Stimulated activated CD8-positive, alpha-beta memory T cell treated with anti-CD3 and anti-CD28 coated beads, Interleukin-15, amount 100 ng/mL, for 24 hours (primary cell): ENCODE measurements at places on chromosomes 2 and 18.

DNA sequence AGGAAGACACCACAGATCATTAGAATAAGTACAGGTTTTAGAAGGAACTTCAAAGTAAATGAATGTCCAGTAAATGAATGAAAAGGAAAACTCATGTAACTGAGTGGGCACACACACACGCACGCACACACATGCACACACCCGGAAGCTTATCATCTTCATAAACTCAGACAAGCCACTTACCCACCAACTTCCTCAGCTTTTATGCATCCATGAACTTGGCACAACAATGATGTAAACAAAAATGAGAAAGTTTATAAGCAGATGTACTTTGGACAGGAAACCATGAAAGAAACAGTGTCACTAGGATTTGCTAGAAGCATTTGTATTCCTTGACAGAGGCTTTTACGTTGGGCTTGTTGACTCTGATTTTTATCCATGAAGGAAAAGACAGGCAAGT lies 23.2 kb downstream of the RNF152 start:
- DNase-seq = no peak

GRCh38 chr2:119674711-119675500 lies 4.1 kb upstream of the TMEM177 start:
- no peak for DNase-seq

DNA sequence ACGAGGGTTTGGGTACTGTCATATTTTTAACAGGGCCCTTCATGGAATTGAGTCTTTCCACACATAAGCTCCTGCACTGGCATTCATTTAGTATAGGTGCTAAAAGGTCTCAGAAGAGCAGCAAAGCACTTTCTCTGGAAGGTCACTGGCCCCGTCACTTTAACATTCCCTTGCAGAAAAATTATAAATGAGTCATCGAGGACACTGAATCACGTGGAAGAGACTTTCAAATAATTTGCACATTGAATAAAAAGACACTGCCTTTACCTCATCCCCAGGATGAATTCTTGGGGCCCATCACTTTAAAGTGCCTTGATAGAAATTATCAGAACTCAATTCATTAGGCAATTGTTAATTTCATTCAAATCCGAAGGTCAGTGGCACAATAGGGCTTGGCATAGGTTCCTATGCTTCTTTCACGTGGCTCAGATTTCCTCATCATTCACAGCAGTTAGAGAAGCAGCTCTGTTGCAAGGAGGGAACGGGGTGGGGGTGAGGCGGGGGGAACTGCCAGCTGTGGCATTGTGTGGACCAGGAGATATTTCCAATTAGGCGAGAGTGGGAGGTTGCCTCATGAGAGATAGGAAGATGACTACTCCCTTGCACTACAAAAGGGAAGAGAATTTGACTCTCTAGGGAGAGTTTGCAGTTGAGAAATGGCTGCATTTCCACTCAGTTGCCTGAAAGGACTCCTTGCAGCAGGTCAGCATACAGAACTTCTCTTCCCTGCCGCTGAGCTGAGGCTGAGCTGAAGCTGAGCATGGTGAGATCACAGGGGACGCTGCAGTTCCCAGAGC lies 86.3 kb upstream of the NPAS2 start:
- no peak for DNase-seq

GRCh38 chr18:10289251-10289650 lies 165.2 kb upstream of the APCDD1 start:
- DNase-seq = no peak

DNA sequence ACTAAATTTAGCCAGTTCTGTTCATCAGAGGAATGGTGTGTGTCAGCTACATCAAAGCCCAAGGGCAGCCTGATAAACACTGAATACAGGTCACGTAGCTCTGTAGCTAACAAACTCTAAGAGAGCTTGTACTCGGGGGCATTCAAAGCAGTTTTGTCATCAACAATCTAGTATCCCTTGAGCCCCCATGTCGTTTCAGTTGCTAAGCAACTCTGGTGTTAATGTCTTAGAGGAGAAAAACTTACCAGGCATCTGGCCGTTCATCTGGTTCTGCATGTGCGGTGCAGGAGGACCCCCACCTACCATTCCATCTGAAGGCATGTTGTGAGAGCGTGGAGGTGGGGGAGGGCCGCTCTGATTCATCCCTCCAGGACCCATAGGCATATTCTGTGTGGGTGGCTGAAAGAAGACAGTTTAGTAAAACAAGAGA lies 33.1 kb downstream of the SS18 start:
- DNase-seq = no peak

GRCh38 chr2:107801498-107801897 lies 25.2 kb upstream of the RGPD4 start:
- DNase-seq = no peak

GRCh38 chr2:46179037-46179621 lies 118.1 kb upstream of the EPAS1 start:
- no peak for DNase-seq

GRCh38 chr2:158747281-158747680 lies 47.8 kb upstream of the DAPL1 start:
- no peak for DNase-seq

DNA sequence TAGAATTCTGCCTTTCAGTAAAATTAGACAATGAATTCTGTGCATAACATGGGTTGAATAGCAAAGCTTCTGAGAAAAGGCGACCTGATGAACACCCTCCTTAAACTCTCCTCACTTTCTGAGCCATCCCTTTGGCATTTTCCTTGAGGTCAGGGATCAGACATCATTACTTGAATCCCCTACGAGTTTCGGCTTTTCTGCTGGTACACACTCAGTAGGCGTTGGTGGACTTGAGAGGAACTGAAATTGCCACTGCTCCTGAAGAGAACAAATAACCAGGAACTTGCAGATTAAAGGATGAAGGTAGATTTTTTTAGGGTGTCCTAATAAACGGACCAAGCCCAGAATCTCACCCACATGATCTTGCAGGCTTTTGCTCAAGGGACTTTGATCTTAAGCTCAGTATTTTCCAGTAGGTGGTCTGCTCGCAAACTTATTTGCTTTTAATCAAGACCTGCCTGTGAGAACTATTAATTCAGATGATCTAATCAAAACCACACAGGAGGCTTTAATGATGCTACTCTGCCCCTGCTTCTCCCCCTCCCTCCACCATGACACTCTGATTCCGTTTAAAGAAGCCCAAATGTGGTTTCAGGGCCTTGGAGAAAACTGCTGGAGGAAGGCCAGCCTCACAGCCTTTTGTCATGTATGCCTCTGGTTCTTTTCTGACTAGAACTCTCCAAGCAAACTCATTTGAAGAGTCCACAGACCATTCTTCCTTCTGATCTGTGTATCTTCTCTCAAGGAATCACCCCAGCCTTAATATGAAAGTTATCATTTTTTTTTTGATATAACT lies 124.9 kb downstream of the PRKCE start:
- no peak for DNase-seq

DNA sequence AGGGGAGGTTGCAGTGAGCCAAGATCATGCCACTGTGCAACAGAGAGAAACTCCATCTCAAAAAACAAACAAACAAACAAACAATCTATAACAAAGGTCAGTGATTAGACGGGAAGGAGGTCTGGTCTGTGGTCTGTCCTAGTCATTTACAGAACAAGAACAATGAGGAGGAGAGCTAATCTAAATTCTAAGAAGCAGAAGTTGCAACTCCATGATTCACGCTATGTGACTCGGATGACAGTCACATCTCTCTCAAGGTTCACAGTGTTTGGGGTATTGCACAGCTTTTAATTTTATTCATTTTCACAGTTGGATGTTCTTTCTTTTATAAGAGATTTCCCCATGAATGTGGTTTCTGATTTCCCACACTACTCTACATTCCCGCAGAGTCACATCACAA lies 218.7 kb upstream of the PIEZO2 start:
- no peak for DNase-seq

- DNase-seq = no peak
These were observed 588.2 kb downstream of the IRS1 start for GRCh38 chr2:226211439-226211838.

GRCh38 chr2:165573534-165574461 lies 104.3 kb downstream of the CSRNP3 start:
- DNase-seq = no peak

DNA sequence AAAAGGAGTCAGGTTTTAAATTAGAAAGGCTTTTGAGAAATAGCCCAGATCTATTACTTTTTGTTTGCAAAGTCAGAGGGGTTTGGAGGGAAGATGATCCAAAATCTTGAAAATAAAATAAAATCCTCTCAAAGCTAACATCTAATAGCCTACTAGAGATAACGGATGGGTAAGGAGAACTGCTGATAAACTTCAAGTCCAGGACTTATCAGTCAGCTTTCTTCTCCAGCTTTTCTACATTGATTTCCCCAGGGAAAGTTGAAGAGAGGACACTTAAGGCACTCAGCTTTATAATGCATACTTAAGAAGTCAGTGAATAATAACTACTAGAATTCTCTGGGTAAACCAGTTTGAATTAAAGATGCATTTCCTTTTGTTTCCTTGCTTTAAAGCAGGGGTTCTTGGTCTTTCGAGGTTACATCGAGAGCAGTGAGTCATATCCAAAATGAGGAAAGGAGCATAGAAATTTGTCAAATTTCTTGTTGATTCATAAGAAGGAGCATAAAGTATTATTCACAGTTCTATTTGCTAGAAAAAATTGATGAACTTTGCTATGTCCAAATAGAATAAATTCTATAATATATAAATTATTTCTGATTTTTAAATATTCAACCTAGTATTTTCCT lies 43.2 kb upstream of the ITPRID2 start:
- no peak for DNase-seq

- no peak for DNase-seq
These were observed 232.9 kb downstream of the LNPK start for GRCh38 chr2:175769200-175769599.

GRCh38 chr18:70672581-70672980 lies 383.7 kb downstream of the SOCS6 start:
- no peak for DNase-seq

DNA sequence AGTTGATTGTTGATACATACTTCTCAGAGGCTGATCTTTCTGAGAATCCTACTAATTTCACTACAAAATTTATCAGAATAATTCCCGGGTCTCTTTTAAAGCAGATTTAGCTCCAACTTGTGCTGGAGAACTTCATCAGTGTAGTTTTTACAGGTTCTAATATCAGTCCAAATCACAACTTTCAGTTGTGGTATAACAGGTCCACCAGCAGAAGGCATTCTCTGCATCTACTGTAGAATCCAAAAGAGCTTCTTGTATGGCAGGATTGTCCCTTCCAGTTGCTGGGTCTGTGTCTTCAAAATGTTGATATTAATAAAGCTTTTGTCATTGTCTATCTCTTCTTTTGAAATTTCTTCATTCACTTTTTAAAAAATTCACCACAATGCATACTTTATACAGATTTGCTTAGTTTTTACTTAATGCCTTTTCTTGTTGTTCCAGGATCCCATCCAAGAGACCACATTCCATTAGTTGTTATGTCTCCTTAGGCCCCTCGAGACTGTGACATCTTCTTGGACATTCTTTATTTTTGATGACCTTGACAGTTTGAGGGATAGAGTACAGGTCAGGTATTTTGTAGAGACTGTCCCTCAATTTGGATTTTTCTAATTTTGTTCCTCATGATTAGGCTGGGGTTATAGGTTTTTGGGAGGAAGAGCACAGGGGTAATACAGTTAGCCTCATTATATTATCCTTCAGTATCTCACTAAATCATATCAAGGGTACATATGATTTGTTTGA lies 490.5 kb upstream of the MEX3C start:
- DNase-seq = no peak
